Thoracic aorta (tissue), 2 donors: ENCODE measurements at places on chromosomes 7 and 10.

- no peak overlapping the region for H3K4me3 ChIP-seq
- H3K27ac ChIP-seq, result peak overlapping the region; percentile 74
- DNase-seq, result no peak
Observed at GRCh38 chr7:80900583-80901576, 18.0 kb downstream of the SEMA3C start.

- H3K4me3 ChIP-seq, result no peak overlapping the region
- H3K36me3 ChIP-seq, result no peaks in the 10 kb centered on the region
- DNase-seq, result no peak
- H3K27me3 ChIP-seq, result no peaks in the 10 kb centered on the region
Observed at GRCh38 chr10:48332871-48333216, 26.4 kb downstream of the MAPK8 start.

DNA sequence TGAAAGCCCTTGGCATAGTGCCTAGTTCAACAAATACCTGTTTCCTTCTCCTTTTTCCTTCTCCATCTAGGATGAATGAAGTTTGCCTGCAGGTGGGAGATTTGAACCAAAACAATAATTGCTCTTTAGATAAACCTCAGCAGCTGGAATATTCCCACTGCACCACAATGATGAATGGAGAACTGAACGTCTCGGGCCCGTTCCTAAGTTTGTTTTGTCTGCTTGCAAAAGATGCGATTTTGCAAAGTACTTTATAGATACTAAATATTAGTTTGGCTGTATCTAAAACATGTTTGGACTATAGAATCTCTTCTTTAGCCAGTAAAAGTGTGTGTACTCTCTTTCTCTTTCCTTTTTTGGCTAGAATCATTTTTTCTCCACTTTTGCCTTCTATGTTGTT, 75.8 kb upstream of the BMPER start:
- peaks cover 4% of the 10 kb centered on the region for H3K4me1 ChIP-seq
- H3K36me3 ChIP-seq, result no peaks in the 10 kb centered on the region
- no peaks in the 10 kb centered on the region for H3K27me3 ChIP-seq
- no peak overlapping the region for H3K4me3 ChIP-seq
- DNase-seq, result no peak
- no peak overlapping the region for H3K27ac ChIP-seq

DNA sequence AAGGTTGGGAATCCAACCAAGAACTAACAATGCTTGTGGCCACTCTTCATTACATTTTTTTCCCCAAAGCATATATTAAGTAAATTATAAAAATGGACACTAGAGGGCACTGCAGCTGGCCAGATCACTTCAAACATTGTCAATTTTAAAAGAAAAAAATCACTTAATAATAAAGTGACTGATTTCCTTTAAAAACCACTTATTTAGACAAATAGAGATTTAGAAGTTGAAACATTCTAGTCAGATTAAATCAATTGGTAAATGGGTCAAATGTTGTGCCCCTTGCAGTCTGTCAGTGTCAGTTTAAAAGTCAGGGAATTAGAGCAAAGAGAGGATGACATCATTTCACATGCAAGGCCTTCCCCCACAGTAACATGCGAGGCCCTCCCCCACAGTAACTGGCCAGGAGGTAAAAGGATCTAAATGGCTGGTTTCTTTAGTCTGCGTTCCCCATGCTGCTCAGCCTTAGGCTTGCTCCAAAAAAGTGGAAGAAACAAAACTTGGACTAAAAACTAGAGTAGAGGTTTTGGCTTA, 177.9 kb downstream of the SKAP2 start:
- H3K4me3 ChIP-seq, result no peak overlapping the region
- H3K27me3 ChIP-seq, result no peaks in the 10 kb centered on the region
- H3K36me3 ChIP-seq, result no peaks in the 10 kb centered on the region
- peaks cover 20% of the 10 kb centered on the region for H3K4me1 ChIP-seq

- H3K27ac ChIP-seq, result no peak overlapping the region
- no peak overlapping the region for H3K4me3 ChIP-seq
- no peak for DNase-seq
- H3K4me1 ChIP-seq, result no peaks in the 10 kb centered on the region
Observed at GRCh38 chr7:91837397-91838070, 43.0 kb downstream of the MTERF1 start.

DNA sequence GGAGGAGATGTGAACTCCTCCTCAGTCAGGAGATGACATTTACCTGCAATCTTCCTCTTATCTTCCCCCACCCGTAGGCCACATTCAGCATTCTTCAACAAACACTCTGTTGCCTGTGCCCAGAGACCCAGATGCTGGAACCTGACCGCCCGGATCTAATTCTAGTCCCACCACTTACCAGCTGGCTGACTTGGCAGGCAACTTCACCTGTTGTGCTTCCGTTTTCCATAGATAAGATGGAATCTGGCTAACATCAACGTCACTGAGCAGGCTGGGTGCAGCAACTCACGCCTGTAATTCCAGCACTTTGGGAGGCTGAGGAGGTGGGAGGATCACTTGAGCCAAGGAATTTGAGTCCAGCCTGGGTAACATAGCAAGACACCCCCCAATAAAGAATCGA, 21.3 kb upstream of the FXYD4 start:
- no peaks in the 10 kb centered on the region for H3K27me3 ChIP-seq
- DNase-seq, result no peak

DNA sequence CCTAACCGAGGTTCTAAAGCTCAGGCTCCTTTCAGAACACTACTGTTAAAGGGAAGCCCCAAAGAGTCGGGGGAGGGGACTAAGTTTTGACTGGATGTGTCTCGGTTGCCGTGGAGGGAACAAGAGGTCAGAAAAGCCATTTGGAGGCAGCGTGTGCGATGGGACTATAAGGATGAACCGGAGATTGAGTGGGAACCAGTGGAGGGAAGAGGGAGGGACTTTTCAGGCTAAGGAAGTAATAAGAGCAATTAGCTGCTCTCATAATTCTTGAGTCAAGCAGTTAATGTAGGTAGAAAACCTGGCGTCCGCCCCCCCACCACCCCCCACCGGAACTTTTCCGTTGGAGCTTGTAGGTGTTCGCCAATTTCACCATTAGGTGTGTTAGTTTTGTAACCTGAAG, 491 bp upstream of the AKAP9 start:
- peak overlapping the region; percentile 82 for H3K4me3 ChIP-seq
- H3K36me3 ChIP-seq, result no peaks in the 10 kb centered on the region
- no peak for DNase-seq
- H3K27me3 ChIP-seq, result no peaks in the 10 kb centered on the region
- peaks cover 31% of the 10 kb centered on the region for H3K4me1 ChIP-seq

GRCh38 chr10:100519311-100520051, at the start of gene SEC31B:
Gene SEC31B, minus strand, starts transcription at chr10:100519861. Its CDS starts 2,909 bp downstream, at chr10:100516952.
- peaks cover 13% of the 10 kb centered on the region for H3K36me3 ChIP-seq
- peaks cover 5% of the 10 kb centered on the region for H3K4me1 ChIP-seq
- H3K27me3 ChIP-seq, result no peaks in the 10 kb centered on the region
- H3K4me3 ChIP-seq, result peak within 1 kb of the TSS; percentile 64

GRCh38 chr7:136865777-136866176, 2.7 kb upstream of the CHRM2 start:
- no peaks in the 10 kb centered on the region for H3K36me3 ChIP-seq
- H3K27ac ChIP-seq, result no peak overlapping the region
- no peak overlapping the region for H3K4me3 ChIP-seq
- H3K27me3 ChIP-seq, result no peaks in the 10 kb centered on the region
- H3K4me1 ChIP-seq, result peaks cover 16% of the 10 kb centered on the region

- DNase-seq, result no peak
- H3K36me3 ChIP-seq, result no peaks in the 10 kb centered on the region
- no peak overlapping the region for H3K4me3 ChIP-seq
- no peaks in the 10 kb centered on the region for H3K27me3 ChIP-seq
- H3K27ac ChIP-seq, result no peak overlapping the region
Observed at GRCh38 chr7:19401461-19401860, 256.2 kb upstream of the FERD3L start.

DNA sequence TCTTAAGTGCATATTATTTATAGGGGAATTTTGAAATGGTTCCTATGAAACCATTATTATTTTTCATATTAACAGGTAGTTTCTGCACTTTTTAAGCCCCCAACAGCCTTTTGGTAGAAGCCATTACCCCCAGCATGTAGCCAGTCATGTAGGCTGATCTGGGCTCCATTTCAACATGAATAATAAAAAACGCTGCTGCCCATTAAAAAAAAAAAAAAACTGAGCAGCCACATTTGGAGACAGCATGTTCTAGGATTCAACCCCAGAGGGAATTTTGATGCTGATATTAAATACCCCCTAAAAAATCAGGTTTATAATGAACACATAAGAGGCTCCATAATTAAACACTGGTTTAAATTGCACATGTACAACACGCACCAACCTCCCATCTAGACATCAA, 181.3 kb downstream of the RTKN2 start:
- no peak for DNase-seq
- H3K36me3 ChIP-seq, result peaks cover 35% of the 10 kb centered on the region
- no peak overlapping the region for H3K27ac ChIP-seq
- H3K27me3 ChIP-seq, result no peaks in the 10 kb centered on the region
- H3K4me1 ChIP-seq, result peaks cover 22% of the 10 kb centered on the region
- H3K4me3 ChIP-seq, result no peak overlapping the region

- H3K4me3 ChIP-seq, result no peak overlapping the region
- H3K27me3 ChIP-seq, result no peaks in the 10 kb centered on the region
- no peaks in the 10 kb centered on the region for H3K4me1 ChIP-seq
- no peaks in the 10 kb centered on the region for H3K36me3 ChIP-seq
- H3K27ac ChIP-seq, result no peak overlapping the region
Observed at GRCh38 chr7:155009570-155010157, 6.7 kb upstream of the PAXIP1 start.

DNA sequence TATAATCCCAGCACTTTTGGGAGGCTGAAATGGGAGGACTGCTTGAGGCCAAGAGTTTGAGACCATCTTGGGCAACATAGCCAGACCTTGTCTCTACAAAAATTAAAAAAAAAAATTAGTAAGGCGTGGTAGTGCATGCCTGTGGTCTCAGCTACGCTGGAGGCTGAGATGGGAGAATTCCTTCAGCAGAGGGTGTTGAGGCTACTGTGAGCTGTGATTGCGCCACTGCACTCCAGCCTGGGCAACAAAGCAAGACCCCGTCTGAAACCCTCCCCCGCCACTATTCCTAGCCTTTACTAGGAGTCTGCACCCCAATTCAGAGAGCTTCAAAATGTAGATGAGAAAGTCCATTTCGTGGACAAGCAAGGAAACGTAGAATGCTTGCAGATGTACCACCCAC, 95.2 kb downstream of the PRPF18 start:
- H3K4me1 ChIP-seq, result peaks cover 30% of the 10 kb centered on the region
- H3K27ac ChIP-seq, result no peak overlapping the region
- no peaks in the 10 kb centered on the region for H3K36me3 ChIP-seq
- no peak overlapping the region for H3K4me3 ChIP-seq
- DNase-seq, result no peak

DNA sequence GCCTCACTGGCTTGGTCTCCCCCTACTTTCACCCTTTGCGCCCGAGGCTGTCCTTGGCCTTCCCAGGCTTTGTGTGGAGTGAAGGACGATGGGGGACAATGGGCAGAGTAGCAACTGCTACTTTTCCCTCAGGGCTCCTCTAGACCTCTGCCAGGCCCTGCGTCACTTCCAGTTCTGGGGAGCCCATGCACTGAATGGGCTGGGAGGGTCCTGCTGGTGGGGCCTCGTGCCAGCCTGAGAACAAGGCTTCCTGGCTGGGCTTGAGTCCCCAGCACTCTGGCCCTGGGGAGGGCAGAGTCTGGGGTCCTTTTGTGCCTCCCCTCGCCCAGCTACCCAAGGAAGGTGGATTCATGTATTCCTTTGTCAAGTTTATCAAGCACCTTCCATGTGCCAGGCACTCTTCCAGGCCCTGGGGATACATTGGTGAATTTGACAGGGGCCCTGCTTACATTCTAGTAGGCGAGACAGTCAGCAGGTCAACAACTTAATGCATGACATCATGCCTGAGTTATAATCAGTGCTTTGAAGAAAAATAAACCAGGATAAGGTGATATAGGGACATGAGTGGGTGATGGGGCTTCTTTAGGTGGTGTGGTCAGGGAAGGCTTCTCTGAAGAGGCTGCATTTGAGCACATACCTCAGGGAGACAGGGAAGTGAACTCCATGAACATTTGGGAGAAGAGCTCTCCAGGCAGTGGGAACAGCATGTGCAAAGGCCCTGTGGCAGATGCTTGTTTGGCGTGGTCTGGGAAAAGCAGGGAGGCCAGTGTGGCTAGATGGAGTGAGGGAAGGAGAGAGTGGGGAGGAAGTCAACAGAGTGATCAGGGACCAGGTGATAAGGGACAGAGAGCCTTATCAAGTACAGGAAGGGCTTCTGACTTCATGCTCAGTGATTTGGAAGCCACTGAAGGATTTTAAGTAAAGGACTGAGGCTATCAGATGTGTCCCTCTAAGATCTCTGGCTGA, 14.1 kb downstream of the ZMIZ1 start:
- no peak overlapping the region for H3K4me3 ChIP-seq
- H3K36me3 ChIP-seq, result no peaks in the 10 kb centered on the region
- no peak for DNase-seq
- H3K27ac ChIP-seq, result no peak overlapping the region

DNA sequence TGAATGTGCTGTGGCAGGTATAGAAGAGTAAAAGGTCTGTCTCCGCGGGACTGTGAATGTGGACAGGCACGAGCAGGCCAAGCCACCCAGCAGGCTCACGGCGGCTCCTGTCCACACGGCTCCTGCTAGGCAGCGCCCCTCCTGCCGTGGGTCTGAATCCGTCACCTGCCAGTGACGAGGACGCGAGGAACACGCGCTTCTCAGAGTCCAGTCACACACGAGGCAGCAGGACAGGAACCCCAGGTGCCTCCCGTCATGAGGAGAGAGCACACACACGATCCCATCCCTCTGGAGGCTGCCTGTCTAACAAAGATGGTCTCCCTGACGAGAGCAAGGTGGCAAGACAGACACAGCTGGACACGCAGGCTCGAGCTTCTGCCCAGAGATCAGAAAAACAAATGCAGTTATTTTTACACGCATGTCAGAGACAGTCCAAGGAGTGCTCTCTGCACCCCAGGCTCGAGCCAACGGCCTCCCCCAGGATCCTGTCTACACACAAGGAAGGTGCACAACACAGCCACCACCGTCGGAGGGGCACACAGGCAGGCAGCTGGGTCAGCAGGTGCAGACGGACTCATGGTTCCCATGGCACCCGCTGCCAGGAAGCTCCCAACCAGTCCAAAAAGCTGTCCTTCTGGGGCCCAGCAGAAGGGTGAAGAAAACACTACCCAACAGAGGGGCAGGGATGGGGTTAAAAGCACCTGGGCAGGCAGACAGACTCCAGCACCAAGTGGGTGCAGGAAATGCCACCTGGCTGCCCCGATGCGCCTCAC, 103.2 kb downstream of the MAD1L1 start:
- H3K36me3 ChIP-seq, result no peaks in the 10 kb centered on the region
- DNase-seq, result no peak
- H3K27me3 ChIP-seq, result no peaks in the 10 kb centered on the region
- no peaks in the 10 kb centered on the region for H3K4me1 ChIP-seq
